Activated CD8-positive, alpha-beta memory T cell treated with anti-CD3 and anti-CD28 coated beads, Interleukin-2, amount 50 U/mL, for 4 hours (primary cell): ENCODE measurements at places on chromosomes 13 and 19.

DNA sequence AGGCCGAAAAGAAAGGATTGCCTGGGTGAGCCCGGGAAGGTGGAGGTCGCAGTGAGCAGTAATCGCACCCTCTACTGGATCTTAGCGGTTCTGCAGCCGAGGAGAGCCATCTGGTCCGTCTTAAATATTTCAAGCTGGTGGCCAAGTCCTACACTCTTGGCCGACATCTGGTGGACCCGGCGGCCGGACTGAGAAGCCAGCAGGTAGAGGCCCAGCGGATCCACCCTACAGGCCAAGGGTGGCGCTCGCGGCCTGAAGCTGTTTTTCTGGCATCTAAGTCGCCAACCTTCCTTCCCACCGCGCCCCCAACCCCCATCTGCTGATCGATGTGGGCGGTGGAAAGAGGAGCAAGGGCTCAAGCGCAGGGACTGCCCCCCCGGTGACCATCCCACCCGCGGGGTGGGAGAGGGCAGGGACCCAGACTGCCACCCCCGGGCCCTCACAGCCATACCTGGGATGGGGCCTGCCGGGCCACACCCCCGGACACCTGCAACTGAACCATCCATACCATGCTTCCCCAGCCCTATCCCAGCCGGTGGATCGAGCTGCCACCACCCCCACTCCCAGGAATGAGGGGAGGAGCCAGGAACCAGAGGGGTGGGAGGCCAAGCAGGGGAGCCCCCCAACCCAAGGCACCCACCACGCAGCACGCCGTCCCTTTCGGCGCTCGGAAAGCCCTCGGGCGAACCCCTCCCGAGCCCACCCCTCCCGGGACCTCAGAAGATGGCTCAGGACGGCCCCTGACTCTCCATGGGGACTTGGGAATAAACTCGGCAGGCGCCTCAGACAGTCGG lies 46.3 kb upstream of the ZNF730 start:
- DNase-seq = no peak

GRCh38 chr13:94417294-94417693 lies 62.2 kb downstream of the DCT start:
- DNase-seq = no peak

GRCh38 chr13:23583491-23583890 lies 13.3 kb downstream of the TNFRSF19 start:
- no peak for DNase-seq

GRCh38 chr19:1445932-1446712 lies 3.8 kb upstream of the APC2 start:
- no peak for DNase-seq

DNA sequence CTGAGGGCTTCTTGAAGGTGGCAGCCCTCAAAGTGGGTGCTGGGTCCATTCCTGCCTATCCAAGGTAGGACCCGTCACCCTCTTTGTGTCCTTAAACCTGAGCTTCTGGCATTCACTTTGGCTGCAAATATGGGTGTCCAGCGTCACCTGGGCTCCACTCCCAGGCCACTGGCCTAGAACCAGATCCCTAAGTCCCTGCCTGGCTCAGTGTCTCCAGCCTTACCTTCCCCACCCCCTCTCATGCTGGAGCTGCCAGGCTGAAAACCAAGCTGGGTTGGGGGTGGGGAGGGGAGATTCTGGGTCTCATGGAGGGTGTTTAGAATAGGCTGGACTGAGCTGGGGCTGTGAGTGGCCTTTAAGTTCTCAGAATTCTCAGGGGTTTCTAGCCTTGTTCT lies 12.4 kb downstream of the PDE4A start:
- no peak for DNase-seq

DNA sequence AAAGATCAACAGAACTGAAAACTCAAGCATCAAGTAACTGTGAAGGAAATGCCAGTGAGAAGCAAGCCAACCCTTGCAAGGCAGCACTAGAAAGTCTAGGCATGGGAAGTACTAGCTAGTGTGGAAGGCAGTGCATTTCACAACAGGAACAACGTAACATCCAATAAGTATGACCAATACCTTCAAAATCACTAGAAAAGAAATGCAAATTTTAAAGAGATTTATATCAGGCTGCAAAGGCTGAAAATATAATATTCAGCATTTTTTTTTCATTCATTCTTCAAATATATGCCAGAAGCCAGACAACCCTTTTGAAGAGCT lies 121.9 kb downstream of the DLEU7 start:
- no peak for DNase-seq

DNA sequence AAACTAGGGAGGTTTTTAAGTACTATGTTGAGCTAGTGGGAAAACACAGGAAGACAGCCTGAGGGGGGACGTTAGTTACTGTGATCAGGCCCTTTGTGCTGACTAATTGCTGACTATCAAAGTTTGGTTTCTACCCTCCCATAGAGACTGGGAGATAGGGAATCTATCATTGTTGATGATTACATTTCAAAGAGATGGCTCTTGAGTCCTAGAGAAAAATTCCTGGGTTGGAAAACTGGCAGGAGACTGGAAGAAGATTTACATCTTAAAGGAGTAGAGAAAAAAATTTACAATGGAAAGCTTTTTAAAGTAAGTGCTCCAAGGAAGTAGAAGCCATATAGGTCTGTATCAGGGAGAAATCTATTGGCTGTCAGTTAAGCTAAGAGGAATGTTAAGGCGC lies 522.0 kb upstream of the KLHL1 start:
- no peak for DNase-seq

DNA sequence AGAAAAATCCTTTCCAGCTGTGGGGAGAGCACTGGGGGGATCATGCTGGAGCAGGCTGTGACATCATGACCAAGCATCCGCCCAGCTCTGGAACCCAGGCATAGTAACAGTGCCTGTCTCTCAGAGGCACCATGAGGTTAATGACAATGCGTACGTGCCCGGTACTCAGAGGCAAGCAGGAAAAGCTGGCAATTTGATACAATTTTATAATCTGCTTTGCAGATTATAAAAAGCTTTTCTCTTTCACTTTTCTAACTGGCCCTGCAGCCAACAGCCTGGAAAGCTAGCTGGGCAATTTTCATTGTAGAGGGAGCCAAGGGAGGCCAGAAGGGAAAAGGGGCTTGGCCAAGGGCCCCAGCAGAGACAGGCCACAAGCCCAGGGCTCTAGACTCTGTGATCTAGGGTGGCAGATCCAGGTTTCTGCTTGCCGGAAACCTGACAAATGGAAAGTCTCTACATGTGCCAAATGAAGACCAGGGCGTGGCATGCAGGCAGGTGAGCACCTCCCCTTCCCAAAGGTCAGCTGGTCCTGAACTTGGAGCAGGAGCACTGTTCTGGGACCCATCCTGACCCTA lies 22.7 kb downstream of the VRK3 start:
- DNase-seq = no peak

GRCh38 chr19:50268041-50268440 lies 61.1 kb downstream of the KCNC3 start:
- no peak for DNase-seq

- DNase-seq = no peak
Observed at GRCh38 chr19:10815007-10815536, 20.9 kb downstream of the TMED1 start.

DNA sequence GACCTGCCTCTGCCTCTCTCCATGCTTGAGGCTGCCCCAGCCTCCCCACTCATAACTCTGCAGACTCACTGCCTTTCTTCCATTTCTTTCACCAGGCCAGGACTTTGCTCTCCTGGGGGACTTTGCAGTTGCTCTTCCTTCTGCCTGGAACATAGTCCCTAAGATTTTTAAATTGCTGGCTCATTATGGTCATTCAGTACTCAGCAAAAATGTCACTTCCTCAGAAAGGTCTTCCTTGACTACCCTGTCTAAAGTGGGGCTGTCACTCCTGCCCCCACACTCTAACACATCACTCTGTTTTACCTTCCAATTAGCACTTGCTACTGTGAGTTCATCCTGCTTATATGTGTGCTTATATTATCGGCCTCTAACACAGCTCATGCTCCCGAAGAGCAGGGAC lies 618.2 kb downstream of the UQCRFS1 start:
- no peak for DNase-seq

- no peak for DNase-seq
Observed at GRCh38 chr19:3633559-3633988, 7.0 kb upstream of the CACTIN start.

- no peak for DNase-seq
Observed at GRCh38 chr19:336067-336614, 8.5 kb downstream of the MIER2 start.

GRCh38 chr19:33245948-33246708 lies 20.5 kb upstream of the SLC7A10 start:
- no peak for DNase-seq

DNA sequence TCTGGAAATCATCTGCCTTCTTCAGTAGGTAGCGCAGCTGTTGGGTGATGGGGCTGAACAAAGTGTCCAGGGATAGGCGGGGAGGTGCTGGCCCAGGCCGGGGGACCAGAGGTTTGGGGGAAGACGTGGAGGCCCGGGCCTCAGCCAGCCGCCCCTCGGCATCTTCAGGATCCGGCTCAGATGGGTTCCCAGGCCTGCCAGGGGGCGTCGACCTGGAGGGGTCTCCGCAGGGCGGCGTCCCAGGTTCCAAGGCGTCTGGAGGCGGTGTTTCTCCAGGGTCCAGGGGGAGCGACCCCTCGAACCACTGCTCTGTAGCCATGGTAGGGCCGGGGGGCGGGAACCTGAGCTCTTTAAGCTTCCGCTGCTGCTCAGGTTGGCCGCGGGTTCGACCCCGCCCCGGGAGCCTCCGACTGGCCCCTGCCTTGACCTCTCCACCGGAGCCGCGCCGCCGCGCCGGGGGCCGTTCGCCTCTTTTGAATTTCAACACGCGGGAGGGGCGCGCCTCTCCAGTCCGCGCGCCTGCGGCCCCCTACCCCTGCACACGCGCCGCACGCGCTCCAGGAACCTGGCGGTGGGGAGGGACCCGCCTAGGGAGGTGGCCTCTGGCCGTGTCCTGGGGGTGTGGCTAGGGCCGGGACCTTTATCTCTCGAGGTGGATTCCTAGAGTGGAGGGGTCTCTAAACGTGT lies at the start of gene C19orf67:
Gene C19orf67, minus strand, starts transcription at position 475 of the 687 bp plus-strand sequence. Its CDS starts 156 bp downstream, at position 319.
- DNase-seq = no peak

- DNase-seq = no peak
Observed at GRCh38 chr13:48817166-48817802, 158.4 kb upstream of the FNDC3A start.

DNA sequence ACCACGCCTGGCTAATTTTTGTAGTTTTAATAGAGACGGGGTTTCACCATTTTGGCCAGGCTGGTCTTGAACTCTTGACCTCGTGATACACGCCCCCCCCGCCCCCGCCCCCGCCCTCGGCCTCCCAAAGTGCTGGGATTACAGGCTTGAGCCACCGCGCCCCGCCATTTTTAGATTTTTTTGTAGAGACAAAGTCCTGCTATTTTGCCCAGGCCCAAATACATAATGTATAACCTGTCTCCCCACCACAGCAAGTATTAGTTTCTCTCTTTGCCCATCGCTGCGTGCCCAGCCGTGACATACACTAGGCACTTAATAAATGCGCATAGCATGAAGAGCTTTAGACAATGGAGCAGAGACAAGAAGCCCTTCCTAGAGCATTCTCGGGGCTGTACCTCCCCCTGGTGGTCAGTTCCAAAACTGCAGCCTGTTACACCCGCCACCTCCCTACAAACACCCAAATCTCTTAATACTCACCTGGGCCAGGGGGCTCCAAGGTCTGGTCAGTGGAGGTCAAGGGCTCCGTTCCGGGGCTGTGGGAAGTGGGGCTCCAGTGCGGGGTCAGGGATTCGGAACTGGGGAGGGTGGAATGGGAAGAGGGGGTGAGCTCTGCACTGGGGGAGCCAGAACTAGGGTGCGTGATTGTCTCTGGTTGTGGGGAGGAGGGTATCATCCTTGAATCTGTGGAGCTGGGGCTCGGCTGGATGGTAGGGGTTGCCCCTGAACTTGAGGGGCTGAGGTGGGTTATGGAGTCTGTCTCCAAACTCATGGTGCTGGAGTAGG lies 22.5 kb downstream of the IQCN start:
- DNase-seq = peak; percentile 83

GRCh38 chr13:60758637-60759036 lies 361.6 kb downstream of the TDRD3 start:
- DNase-seq = no peak

- no peak for DNase-seq
Observed at GRCh38 chr13:76775088-76775740, 111.0 kb downstream of the KCTD12 start.

- DNase-seq = no peak
Observed at GRCh38 chr13:36193151-36193855, 21.1 kb downstream of the SOHLH2 start.

GRCh38 chr19:48719263-48720171 lies at the start of gene MAMSTR:
TSS of gene MAMSTR (minus strand) at chr19:48719725. CDS start at chr19:48719031, 694 bp downstream.
- no peak for DNase-seq

- DNase-seq = no peak
Observed at GRCh38 chr13:73610799-73611592, 523.2 kb downstream of the KLF12 start.

DNA sequence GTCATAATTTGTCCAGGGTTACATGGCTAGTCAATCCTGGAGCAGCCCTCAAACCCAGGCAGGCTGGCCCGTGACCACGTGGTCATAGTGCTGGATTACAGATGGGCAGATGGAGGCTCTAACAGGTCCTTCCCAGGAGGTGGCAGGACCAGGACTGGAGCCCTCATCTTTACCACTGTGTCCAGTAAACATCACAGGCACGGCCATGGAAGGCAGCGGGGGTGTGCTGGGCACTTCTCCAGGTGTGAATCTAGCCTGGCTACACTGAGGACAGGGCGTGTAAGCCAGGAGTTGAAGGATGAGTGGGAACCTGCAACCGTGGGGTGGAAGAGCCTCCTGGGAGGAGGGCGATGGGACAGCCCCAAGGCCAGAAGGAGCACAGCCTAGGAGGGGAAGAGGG lies 6.1 kb downstream of the CIC start:
- no peak for DNase-seq

DNA sequence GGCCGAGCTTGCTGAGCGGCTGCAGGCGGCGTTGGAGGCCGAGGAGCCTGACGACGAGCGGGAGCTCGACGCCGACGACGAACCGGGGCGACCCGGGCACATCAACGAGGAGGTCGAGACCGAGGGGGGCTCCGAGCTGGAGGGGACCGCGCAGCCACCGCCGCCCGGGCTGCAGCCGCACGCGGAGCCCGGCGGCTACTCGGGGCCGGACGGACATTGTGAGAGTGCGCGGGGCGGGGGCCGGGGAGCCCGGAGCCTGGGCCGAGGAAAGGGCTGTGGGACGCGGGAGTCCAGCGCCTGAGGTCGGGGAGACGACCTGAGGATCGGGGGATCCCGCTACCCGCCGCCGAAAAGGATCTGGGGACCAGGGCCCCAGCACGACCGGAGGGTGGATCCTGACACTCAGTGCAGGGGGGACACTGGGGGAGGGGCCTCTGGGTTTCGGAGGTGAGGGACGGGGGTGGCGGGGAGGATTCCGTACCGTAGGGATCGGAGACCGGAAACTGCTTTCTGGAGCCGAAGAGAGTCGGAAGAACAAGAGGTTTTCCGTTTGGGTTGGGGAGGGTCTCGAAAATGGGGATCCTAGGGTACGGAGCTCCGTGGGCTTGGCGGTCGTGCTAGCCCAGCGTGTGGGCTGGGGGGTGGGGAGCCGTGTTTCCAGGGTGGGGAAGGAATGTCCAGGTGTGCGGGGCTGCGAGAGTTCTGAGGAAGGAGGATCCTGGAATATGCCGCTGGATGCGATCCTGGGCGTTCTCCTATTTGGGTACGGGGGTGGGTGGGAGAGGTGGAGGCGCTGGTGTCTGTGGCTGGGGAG lies 616 bp downstream of the HNRNPUL1 start:
- peak; percentile 59 for DNase-seq

GRCh38 chr19:6718741-6719539 lies 1.5 kb downstream of the C3 start:
- DNase-seq = no peak
